T-helper 9 cell (primary cell): ENCODE measurements at places on chromosomes 1 and 21.

GRCh38 chr1:54876814-54877213, 10.2 kb downstream of the DHCR24 start:
- DNase-seq, result no peak

- no peak for DNase-seq
Observed at GRCh38 chr21:39705849-39706248, 39.1 kb upstream of the IGSF5 start.

- DNase-seq, result no peak
Observed at GRCh38 chr21:17003258-17003615, 509.6 kb upstream of the CXADR start.

DNA sequence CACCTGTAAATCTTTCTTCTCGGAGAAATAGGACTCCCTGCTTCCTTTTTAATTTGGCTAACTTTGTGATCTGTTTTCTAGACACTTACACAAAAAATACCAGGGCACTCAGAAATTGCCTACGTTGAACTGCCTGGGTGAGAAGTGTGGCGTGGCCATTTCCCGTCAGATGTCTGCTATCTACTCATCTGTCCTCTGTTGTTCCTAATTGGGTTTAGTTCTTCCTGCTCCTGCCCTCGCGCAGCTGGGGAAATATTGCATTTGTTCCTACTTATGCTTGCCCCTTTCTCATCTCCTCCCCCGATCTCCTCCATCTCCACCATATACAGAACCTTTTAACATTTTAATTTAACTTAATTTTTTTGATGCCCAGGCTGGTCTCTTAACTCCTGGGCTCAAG, 55.1 kb downstream of the CD58 start:
- DNase-seq, result peak; percentile 31

DNA sequence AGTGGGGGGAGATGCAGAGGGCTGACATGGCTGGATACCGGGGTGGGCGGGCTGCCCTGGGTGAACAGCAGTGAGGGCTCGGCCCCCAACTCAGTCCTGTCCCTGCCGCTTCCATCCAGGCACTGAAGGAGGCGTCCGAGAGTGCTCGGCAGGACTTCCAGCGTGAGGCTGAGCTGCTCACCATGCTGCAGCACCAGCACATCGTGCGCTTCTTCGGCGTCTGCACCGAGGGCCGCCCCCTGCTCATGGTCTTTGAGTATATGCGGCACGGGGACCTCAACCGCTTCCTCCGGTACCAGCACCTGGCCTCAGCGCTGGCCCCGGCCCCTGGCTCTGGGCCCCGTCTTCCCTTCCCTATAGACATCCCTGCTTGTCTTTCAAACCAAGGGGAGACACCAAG, 15.6 kb downstream of the NTRK1 start:
- no peak for DNase-seq

DNA sequence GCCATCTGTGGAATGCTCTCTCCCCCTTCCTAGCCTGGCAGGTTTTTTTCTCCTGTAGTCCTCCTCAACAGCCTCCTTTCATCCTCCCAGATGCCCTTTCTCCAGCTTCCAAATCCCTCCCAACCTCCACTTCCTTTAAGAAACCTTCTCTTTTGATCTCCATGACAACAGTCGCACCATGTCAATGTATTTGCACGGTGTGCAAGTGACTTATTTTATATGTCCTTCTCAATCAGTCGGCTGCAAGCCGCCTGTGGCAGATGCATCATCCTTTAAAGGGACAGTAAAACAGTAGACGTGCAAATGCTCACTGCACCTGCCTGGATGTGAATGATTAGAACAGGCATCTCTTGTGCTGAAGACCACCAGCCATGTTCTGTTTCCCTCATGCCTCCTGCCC, 285.2 kb downstream of the PCP4 start:
- no peak for DNase-seq

DNA sequence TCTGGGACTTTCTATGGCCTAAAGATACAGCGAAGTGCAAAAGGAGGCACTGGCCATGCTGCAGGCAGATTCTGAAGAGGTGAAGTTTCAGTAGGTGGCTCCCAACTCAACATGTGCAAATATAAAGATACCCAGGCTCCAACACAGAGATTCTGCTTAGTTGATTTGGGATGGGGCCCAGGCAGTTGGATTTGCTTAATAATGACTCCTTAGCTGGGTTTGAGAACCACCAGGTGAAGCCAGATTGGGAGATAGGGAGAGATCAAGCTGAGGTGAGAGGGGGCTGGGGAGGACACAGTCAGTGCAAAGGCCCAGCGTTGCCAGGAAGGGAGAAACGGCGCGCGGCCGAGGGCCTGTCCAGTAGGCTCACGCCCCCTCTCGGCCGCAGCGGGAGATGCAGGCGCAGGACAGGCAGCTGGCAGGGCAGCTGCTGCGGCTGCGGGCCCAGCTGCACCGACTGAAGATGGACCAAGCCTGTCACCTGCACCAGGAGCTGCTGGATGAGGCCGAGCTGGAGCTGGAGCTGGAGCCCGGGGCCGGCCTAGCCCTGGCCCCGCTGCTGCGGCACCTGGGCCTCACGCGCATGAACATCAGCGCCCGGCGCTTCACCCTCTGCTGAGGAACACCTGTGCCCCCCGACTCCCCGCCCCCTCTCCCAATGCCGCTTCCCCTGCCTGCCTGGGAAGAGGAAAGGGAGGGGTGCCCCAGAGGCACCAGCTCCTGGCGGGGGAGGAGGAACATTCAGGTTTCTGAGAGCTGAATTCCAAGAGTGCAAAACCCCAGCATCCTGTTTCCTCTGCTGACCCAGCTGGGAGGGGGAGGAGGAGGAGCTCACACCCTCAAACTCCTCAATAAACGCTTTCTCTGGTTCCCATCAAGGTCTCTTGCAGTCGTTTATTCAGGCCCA, 1.2 kb downstream of the FAM167B start:
- peak; percentile 74 for DNase-seq

DNA sequence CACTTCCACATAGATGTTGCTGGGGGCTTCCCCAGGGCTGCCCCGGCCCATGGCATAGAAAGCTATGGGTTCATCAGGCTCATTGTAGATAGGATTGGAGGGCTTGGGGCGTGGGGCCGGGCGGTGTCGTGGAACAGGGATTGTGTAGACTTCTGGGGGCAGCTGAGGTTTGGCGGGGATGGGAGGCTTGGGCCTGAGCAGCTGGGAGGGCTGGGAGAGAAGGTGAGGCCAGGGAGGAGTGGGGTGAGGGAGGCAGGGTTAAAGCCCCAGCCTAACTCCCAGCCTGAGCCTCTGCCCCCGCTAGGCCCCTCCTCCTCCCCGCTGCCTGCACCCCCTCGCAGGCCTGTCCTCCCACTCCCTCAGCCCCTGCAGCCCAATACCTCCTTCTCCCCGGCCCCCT, 7.4 kb downstream of the SH2D2A start:
- no peak for DNase-seq

- no peak for DNase-seq
Observed at GRCh38 chr1:16138772-16139221, 17.1 kb downstream of the EPHA2 start.

DNA sequence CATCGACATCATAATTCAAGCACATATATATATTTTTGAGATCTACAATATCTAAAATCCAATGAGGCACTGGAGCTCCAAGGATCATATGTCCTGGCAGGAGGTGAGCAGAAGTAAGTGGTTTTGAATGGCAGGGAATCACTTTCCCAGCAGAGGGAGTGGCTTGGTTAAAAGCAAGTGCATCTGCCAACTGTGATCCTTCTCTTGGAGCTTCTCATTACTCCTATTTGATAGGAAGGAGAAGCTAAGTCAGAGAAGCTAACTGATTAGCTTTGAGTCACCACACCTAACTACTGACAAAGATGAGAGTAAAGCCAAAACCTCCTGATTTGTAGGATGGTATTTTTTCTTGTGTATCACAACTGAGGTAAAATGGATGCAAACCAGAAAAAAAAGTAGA, 55.0 kb downstream of the ALG14 start:
- DNase-seq, result no peak

DNA sequence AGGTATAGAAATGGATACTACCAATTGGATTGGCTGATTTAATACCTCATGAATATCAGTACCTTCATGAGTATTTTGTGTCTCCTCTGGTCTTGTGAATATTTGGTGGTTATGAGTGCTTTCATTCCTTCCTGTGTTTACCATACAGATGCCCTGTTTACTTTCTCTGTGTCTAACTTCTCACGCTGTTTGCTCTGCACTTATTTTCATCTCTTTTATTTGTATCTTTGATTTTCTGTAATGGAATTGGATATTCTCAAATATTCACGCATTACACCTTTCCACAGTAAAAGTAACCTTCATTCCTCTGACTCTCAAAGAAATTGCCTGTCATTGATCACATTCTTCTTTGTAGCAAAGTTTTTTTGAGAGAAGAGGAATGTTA, 16.8 kb downstream of the CNST start:
- no peak for DNase-seq

GRCh38 chr1:244318512-244318911, 133.2 kb downstream of the ADSS2 start:
- DNase-seq, result no peak

DNA sequence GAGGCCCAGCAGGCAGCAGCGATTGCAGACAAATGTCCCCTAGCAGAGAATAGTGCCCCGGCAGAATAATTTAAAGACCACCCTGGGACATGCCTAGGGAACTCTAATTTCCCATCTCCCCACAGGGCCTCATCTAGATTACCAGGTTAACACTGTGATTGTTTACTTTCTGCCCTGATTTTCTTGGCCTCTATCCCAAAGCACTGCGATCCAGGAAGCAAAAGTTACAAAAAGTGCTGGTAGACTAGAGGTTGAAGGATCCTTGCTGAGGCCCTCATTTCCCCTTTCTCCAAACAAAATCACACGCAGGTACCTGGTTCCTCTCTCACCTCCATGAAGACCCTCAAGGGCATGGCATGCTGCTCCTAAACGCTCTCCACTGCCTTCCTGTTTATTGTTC, 229.7 kb downstream of the C1orf94 start:
- no peak for DNase-seq

DNA sequence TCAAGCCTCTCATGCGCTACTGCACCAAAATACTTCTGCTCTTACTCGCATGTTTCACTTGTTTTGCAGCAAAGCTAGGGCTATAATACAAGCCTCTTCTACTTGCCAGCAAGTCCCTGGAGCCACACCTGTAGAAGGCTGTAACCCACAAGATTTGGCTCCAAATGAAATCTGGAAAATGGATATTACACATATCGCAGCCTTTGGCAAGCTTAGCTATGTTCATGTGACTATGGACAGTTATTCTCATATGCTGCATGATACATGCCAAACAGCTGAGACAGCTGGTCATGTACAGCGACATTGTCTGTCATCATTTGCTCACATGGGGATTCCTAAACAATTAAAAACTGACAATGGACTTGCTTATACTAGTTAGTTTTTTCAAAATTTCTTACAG, 270.3 kb downstream of the COL11A1 start:
- DNase-seq, result no peak

- DNase-seq, result no peak
Observed at GRCh38 chr21:42724226-42724920, 71.0 kb downstream of the PDE9A start.

GRCh38 chr1:180267211-180267561, 37.1 kb downstream of the LHX4 start:
- no peak for DNase-seq

GRCh38 chr1:98962156-98962555, 42.5 kb downstream of the PLPPR5 start:
- DNase-seq, result no peak

DNA sequence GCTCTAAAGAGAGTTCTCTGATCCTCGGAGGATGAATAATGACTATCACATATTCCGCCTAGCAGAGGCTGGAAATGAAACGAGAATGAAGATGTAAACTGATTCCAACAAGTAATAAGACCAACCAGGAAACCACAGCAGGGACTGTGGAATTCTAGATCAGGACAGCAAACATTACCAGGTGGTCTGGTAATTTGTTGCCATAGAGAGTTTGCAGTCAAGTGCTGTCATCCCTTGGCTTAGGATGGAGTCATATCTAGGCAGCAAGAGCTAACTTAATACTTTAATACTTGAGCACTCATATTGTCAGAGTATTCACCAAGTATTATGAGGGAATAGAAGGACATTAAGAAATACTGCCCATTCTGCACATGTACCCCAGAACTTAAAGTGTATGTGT, 45.1 kb upstream of the MUTYH start:
- no peak for DNase-seq

DNA sequence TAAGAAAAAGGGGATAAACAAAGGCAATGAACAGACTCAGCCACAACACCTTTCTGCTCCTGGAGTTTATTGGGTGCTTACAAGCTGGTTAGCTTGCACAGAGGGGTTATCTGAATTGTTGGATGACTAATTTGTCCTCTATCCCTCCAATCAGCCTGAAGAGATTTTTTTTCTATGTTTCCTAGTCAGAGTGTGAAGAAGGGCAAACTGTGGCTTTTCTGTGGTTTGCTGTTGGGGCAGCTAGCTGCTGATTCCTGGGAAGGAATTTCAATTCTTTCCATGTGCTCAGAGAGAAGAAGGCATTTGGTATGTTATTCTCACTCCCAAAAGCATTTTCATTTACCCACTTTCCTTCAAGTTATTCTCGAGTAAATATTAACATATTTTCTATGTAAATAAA, 48.6 kb downstream of the PCP4 start:
- DNase-seq, result no peak

DNA sequence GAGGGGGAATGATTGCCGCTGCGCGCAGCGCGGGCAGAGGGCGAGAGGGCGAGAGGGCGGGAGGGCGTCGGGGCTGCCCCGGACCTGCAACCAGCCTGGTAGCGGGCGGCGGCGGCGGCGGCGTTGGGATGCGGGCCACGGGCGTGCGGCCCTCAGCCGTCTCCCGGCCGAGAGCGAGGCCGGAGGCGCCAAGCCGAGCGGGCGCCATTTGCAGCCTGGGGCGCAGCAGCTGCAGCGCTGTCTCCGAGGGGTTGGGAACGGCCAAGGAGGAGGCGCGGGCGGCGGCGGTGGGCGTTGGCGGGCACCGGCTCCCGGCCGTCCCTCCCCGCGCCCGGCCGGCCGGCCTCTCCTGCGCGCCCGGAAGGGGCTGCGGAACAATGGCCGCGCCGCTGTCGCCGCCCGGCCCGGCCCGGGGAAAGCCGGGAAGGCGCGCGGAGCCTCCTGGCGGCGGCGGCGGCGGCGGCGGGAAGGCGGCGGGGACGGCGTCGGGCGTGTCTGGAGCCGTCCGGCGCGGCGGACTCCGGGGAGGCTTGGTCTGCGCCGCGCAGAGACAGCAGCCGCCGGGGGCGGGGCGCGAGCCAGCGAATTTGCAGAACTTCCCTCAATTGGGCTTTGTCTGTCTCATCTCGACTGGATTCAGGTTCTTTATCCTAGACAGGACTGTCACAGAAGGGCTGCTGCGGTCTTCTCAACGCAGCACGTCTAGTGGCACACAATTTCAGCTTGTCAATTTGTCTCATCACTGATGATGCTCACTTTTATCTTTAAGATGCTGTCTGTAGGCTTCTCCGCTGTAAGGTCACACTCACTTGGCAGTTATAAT, 35.7 kb downstream of the ZBTB8B start:
- DNase-seq, result no peak

DNA sequence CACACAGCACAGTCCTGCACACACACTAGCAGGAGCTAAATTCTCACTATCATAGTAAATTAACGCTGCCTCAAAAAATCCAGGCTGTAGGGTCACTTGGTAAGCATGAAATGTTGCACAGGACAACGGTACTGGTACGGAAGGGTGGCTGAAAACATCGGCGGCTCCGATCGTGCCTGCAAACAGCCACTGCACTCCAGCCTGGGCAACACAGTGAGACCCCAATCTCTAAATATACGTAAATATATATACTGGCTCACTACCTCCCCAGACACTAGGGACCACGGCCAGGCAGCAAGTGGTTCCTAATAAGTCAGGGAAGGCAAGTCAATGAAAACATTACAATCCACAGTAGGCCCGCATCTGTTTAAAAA, 44.3 kb downstream of the GLIS1 start:
- DNase-seq, result no peak

GRCh38 chr1:40067023-40067422, 26.5 kb downstream of the CAP1 start:
- DNase-seq, result no peak

GRCh38 chr1:205923651-205924459, 19.4 kb downstream of the SLC26A9 start:
- DNase-seq, result no peak
